SW 1271 (cell line): ENCODE measurements at places on chromosomes 1 and 21.

- no peak for DNase-seq
Observed at GRCh38 chr1:212578041-212578440, 30.5 kb upstream of the ATF3 start.

DNA sequence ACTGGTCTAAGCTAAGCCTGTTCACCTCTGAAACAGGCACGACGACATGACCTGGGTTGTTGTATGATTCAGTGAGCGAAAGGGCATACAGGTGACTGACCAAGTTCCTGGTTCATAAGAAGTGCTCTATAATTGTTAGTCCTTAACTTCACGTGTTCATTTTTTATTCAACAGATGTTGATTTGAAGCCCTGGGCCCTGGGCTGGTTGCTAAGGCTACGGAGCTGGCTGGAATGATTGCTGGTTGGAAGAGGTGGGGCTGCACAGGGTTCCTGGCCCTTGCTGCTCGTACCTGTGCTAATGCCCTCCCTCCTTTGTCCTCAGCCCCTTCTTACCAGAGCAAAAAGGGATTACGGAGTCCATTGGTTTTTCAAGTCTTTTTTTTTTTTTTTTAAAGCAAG is 111.3 kb upstream of the CSF3R start:
- no peak for DNase-seq

GRCh38 chr1:112696578-112697314 is 10.2 kb downstream of the RHOC start:
- DNase-seq, result no peak

- no peak for DNase-seq
Observed at GRCh38 chr1:9245661-9246060, 11.1 kb downstream of the H6PD start.

DNA sequence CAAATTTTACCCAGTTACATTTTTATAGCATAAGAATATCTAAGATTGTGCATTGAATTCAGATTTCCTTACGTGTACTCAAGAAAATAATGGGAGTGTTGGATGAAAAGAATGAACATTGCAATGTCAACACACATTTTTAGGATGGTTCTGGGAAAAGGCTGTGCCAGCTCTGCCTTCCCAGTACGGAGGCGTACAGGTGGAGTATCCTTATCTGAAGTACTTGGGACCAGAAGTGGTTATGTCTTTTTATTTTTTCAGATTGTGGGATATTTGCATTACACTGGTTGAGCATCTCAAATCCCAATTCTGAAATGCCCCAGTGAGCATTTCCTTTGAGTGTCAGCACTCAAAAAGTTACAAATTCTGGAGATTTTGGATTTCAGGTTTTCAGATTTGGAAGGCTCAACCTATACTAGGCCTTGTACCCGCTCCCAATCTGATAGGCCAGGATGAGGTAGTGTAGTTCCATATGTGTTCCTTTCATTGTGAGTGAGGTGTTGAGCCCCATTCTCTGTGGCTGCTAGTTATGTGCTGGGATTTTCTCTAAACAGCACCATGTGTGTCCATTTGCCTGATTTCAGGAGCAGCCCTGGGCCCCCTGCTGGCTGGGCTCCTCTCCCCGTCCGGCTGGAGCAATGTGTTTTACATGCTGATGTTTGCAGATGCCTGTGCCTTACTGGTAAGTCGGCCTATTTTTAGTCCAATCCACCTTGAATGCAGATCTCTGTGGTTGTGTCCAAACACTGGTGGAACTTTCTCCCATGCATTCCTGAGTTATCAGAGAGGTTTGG is 60.8 kb downstream of the SLC37A1 start:
- DNase-seq, result no peak

GRCh38 chr1:92903765-92904164 is 57.5 kb downstream of the DIPK1A start:
- no peak for DNase-seq

DNA sequence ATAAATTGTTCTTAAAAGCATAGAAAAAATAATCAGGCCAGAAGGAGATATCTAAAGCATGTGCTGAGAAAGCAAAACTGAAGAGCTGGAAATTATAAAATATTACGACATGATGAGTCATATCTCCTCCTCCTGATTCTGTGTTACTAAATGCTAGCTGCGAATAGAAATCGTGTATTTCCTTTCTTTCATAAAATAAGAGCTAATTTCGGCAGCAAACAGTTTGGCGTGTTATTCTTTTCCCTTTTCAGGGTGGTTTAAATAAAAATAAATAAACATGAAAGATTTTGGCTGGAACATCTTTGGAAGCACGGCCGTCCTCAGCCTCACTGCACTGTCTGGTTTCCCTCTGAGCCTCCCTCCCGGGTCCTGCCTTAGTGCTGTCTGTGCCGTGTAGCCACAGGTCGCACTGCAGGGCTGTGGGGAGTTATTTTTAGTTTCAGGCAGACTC is 56.0 kb downstream of the ADARB1 start:
- DNase-seq, result peak; percentile 7
